ENCODE measurements at places on chromosomes 12 and 14.
A peak's percentile ranks its signal among the peaks of the same experiment; 100 is the strongest.

DNA sequence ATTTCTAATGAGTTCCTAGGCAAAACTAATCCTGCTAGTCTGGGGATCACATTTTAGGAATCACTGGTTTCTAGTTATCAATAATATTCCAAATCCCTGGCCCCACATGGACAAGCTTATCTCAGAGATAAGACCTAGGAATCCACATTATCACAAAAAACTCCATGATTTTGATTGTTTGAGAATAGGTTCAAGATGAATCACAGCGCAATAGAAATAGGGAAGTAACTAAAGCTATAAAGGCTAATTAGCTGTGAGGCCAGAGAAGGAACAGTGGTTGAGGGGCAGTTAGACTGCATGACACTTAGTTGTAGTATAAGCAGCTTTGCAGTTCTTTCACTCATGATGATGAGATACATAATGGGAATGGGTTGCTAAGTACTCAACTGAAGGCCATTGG lies 13.1 kb upstream of the ATP5F1B start:
- DNase-seq, result peak; percentile 37

DNA sequence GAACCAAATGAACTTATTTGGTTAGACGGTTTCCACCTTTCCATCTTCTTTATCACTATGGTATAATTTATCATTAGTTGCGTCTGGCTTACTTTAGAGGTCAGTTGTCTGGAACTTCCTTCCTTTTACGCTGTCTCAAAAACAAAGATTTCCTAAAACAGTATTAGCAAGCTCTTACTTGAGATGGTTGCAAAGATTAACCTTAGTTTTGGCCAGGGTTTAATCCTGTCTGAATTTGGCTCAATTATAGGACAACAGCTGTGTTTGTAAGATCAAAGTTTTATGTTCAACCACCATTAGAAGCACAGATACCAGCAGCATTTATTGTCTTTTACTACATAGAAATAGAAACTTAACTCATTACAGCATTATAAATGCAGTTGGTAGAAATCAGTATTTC lies 7.9 kb upstream of the WASHC3 start:
- DNase-seq, result no peak

DNA sequence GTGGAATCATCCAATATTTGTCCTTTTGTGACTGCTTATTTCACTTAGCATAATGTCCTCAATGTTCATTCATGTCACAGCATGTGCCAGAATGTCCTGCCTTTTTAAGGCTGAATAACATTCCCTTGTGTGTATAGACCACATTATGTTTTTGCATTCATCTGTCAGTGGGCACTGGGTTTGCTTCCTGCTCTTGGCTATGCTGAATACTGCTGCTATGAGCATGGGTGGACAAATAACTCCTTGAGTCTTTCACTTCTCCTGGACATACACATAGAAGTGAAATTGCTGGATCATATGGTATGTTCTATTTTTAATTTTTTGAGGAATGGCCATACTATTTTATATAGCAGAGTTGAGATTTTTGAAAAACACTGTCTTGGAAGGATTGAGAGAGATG lies 46.9 kb downstream of the GPR68 start:
- no peak for DNase-seq

GRCh38 chr14:73313151-73313550 lies 75.8 kb downstream of the PAPLN start:
- no peak for DNase-seq

DNA sequence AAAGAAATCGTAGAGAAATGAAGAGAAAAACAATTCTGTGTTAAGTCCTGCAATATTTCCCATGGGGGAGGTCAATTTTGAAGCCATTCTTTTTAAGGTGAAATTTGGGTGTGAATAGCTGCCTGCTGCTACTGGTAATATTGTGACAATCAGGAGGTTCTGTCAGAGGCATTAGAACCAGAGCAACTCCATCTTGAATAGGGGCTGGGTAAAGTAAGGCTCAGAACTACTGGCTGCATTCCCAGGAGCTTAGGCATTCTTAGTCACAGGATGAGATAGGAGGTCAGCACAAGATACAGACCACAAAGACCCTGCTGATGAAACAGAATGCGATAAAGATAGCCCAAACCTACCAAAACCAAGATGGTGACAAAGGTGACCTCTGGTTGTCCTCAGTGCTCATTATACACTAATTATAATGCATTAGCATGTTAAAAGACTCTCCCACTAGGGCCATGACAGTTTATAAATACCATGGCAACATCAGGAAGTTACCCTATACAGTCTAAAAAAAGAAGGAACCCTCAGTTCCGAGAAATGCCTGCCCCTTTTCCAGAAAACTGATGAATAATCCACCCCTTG lies 24.8 kb upstream of the MTHFD1 start:
- DNase-seq, result no peak

GRCh38 chr12:98067795-98068194 lies 447.6 kb upstream of the TMPO start:
- no peak for DNase-seq

GRCh38 chr12:22014041-22014782 lies 31.8 kb upstream of the CMAS start:
- DNase-seq, result no peak

DNA sequence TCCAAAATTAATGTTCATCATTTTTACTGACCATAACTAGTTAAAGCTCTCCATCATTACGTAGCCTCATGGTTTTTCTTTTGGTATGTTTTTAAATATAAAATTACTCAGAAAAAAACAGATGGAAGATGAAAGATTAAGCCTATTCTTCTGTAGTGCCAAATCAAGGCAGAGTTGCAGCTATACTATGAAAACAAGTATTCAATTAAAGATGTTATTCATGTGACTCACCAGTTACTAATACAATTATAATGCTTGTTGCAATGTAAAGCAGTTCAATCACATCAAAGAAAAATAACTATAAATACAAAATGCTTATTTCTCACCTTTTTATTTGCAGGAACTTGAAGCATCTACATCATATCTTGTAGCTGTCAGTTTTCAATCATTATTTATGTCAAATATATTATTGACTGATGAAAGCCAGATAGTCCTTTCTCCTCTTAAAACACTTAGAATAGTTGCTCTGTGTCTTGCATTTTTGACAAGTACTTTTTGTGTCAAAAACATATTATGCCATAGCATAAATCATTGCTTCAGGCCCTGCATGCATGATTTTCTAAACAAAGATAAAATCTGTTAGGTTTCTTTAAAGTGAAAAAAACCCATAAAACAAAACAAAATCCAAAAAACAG lies 36.0 kb upstream of the TRHDE start:
- DNase-seq, result no peak

- DNase-seq, result no peak
Observed at GRCh38 chr14:54589843-54590242, 22.9 kb downstream of the SAMD4A start.

DNA sequence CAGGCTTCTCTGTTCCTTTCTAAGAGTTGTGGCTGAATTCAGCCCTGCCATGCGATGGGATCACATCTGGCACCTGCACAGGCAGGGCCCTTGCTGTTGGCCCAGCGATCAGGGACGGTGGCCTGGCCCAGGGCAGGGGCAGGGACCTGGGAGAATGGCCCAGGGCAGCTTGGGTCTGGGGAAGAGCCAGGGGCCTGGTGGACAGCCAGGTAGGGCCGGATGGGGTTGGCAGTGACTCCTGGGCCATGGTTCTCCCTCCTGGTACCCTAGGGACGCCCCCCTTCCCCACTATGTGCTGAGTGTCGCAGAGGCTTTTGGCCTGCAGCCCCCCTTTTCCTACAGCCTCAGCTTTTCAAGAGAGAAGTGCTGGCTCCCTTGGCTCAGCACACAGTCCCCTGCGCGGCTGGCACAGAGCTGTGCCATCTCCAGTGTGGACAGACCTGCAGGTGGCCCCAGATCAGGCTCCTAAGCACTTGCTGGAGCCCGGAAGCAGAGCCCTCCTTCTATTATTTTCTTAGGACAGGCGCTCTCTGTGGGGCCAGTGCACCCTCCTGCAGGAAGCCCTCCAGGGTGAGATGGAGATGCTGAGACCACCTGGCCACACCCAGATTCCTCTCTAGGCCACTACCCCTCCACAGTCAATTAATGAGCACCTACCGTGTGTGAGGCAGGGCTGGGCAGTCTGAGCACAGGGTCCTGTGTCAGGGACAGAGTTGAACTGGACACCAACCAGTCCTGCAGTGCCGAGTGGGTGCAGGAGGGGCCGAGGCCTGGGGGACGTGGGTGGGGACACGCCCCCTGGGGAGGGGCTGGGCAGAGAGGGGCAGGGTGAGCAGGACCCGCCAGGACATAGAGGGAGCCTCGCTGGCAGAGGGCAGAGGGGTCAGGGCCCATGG lies 267.6 kb downstream of the ADGRD1 start:
- DNase-seq, result no peak

- DNase-seq, result no peak
Observed at GRCh38 chr14:68137704-68138619, 318.4 kb downstream of the RAD51B start.

DNA sequence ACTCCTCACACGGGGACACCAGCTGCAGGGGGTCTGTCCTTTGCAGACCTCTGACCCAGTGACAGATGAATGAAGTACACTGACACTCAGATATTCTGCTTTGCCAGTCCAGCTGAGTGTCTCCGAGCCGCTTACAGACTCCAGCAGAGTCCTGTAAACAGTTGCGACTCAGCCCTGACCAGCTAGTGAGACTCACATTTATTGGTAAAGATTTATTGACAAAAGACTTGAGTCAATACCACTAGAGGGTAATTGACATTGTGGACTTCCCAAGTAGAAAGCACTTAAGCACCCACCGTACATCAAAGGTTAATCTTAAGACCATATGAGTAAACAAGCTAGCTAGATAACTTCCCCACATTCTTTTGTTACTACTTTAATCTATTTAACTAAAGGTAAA lies 9.8 kb upstream of the FKBP4 start:
- DNase-seq, result no peak

GRCh38 chr14:78974691-78975090 lies 804.5 kb downstream of the NRXN3 start:
- DNase-seq, result no peak

DNA sequence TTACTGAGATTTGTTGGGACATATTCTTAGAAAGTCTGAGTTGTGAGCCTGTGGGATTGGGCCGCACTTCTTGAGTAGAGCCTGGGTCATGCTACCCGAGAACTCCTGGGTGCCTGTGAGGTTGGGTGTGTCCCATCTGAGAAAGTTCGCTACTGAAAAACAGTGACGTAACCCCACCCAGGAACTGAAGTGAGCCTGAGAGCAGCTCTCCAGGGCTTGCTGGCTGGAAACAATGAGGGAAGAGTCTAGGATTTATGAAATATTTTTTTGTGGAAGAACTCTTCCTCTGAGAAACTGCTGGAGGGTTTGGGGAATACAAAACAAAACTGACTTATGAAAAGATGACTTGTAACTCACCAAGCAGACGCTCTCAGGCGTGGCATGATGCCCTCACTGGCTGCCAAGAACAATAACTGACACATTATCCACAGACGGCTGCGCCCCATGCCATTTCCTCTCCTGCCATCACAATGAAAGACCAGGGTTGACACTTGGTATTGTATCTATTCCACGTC lies 69.2 kb downstream of the RASSF3 start:
- no peak for DNase-seq

DNA sequence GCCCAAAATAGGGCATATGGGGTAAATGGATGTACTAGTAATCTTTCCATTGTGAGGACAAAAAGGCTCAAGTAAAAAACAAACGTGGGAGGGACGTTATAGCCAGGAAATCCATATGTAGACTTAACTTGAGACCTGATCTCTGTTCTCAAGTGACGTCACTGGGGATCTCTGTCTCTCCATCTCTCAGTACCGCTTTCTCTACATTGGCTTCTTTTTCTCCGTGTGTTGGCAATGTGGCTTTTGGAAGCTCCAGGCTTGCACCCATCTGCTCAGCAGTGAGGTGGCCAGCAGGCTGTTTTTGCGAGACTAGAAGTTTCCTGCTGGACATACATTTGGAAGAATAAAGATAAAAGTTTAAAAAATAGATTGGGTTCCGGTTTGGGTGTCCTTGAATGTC lies 66.0 kb upstream of the NRXN3 start:
- DNase-seq, result no peak

GRCh38 chr14:98184457-98184856 lies 1087.5 kb downstream of the BCL11B start:
- DNase-seq, result no peak

DNA sequence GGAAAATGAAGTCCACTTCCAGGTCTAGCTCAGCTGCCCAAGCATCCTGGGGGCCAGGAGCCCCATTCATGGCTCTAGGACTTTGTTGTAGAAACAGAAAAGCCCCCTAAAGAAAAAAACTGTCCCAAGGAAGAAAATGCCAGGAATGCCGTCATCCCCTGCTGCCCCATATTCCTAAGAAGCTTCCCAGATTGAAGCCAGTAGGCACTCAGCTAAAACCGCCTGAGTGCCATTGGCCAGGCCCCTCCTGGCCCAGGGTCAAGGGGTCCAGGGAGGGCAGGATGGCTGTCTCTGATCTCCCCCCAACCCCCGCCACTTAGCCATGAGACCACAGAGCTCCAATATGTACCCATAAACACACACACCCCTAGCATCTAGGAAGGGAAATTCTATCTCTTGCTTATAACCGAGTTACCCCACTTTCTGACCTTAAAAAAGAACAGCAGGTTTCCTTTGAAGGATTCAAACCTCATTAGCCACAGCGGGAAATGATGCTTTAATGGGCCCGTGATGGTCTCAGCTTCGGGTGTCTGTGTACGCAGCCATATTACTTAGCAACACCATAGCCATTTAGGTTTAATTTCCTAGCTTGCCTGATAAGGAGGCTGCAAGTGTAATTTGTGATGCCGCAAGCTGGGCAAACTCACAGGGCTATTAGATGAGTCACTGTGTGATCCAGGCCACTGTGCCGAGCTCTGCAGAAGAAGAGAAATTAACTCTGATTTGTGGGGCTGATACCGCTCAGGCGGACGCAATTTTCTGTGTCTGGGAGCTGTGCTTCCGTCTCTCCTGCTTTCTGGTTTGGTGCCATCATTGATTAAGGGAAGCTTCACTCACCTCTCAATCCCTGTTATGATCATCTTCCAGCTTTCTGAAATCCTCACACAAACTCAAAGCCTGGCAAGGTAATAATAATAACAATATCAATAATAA lies 84.2 kb downstream of the GCH1 start:
- no peak for DNase-seq

DNA sequence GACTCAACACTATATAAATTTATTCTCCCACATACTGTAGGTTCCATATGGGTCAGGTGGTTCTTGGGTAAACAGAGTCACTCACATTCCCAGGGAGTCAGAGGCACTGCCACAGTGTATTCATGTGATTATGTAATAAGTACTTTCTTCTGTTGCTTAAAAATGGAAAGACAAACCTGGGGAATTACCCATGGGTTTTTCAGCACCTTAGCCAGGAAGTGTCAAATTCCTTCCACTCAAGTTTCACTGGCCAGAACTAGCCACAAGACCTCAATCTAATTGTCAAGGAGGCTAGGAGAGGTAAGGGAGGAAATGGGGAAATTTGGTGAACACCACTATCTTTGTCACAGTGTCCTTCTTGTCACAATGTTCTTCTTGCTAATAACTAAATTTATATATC lies 333.2 kb upstream of the MDGA2 start:
- no peak for DNase-seq

DNA sequence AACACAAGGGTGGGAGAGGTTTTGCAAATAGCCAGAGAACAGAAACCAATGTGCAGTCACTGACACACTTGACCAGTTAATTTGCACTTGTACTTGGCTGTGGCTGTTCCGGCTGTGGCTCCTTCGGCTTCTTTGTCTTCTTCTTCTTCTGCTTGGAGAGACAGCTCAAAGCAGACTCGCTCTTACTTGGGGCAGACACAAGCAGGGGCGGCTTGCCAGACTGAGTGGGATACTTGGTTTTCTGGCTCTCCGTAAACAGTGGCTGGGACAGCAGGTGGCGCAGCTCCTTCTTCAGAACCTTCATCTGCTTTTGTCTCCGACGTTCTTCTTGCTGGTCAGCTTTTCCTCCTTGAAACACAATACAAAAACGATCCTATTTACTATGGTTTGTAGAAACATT lies 25.0 kb downstream of the OTUB2 start:
- DNase-seq, result no peak

GRCh38 chr12:90077756-90078155 lies 369.1 kb upstream of the ATP2B1 start:
- DNase-seq, result no peak
